ENCODE measurements at places on chromosomes 3 and 15.

DNA sequence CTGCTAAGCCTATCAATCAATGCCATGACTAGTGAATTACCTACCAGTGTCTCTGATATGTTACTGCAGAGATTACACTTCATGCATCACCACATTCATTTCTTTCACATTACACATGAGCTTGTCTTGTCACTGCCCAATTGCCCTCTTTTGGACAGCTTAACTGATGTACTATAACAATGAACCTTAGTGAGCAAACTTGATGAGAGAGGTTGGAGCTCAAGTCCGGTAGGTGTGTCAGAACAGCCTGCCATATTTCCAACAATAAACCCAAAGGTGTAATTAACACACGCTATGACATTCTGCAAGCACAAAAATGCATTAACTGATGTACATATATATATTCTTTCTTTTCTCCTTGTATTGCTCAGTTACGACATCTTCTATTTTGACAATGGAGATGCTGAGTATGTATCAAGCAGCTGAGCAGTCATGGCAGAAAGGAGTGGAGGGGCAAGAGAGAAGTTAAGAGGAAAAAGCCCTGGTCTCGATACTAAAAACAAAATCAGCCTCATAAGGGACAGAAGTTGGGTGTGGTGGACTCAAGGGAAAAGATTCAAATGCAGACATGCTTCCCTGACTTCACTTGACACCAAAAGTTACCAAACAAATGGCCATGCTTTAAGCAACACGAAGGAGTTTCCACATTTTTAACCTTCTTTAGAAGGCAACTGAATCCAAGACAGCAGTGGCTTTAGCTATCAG, 538.2 kb downstream of the FOXP1 start:
- no peak for DNase-seq

DNA sequence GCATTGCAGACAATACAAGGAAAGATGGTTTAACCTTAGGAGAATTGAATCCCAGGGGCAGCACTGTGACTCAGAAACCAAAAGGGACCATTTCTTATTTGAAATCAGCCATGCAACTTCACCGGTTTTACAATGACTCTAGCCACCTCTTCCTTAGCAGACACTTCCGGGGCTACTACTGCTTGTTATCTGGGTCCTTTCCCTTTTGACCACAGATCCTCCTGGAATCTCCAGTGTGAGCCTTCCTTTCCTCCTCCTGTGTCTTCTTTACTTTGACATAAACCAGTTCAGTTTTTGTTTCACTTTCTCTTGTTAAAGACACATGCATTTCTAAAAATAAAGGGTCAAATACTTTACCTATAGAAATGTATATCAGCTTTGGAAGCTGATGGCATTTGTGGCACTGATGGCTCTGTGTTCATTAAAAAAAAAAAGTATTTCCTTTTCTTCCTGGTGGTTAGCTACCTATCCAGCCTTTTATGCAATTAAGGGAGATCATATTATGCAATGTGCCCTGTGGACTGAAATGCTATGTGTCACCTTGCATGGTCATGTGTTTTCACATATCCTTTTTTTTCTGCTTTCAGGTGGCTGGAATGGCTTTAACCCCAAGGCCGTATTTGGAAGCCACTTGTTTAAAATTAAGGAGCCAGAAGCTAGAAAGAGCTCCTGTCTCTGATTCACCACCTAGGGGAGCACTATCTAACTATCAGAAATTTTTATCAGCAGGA, 296.2 kb downstream of the CHL1 start:
- no peak for DNase-seq

DNA sequence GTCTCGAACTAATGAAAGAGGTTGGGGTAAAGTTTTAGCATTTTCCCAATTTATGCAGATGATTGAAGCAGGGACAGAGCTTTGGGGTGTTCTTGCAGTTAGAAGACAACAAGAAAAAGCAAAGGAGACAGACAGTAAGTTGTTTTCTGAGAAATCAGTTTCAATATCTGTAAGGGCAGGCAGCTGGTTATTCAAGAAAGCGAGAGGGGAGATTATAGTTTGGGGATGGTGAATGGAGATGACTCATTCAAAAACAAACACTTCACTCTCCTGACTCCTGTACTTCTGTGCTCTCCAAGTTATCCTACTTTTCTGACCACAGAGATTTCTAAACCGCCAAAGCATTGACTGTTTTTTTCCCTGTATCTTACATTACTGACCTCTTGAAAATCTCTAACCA, 352.0 kb downstream of the GAP43 start:
- peak; percentile 78 for DNase-seq

GRCh38 chr3:4972652-4973643, 6.3 kb upstream of the BHLHE40 start:
- no peak for DNase-seq

DNA sequence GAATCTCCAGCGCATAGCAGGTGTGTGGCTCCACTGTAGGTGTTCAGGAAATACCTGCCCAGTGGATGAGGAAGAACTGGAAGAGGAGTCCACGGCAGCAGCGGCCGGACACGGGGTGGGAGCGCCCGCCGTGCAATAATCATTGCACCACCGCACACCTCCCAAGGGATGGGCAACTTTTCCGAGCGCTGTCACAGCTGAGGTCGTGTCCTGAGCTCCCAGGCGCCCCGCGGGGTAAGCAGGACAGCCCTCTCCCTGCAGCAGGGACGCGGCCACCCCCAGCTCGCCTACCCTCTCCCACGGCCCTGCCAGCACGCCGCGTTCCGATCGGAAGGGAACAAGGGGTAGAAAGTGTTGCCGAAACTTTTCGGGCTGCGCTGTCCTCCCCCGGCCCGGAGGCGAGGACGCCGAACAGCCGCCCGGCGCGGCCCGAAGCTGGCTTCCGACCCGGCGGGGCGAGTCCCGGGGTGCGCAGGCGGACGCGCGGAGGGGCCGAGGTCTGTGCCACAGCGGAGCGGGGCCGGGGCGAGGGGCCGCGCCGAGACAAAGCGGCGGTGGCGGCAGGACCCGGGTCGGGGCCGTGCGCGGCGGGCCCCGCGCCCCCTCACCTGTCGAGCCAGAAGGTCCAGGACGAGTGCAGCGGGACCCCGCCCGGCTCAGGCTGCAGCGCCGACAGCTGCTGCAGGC, 475 bp downstream of the EIF4E3 start:
- no peak for DNase-seq

DNA sequence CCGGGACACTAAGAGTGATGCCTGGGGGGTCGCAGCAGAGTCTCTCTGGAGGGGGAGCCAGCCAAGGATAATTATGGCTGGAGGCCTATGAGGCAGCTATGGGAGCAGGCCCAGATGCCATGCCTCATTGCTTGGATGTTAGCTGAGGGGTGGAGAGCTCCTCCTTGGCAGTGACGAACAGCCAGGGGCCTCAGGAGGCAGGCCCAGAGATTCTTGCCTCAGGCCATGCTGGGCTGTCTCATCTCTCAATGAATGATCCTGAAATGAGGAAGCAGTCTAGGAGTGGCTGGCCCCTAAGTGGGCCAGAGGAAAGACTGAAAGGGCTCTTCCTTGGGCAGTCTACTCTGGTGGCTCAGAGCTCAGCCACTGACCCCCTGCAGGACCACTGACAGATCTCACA, 21.3 kb downstream of the KIF9 start:
- no peak for DNase-seq

GRCh38 chr3:67635806-67636205, 18.6 kb downstream of the SUCLG2 start:
- DNase-seq = no peak

DNA sequence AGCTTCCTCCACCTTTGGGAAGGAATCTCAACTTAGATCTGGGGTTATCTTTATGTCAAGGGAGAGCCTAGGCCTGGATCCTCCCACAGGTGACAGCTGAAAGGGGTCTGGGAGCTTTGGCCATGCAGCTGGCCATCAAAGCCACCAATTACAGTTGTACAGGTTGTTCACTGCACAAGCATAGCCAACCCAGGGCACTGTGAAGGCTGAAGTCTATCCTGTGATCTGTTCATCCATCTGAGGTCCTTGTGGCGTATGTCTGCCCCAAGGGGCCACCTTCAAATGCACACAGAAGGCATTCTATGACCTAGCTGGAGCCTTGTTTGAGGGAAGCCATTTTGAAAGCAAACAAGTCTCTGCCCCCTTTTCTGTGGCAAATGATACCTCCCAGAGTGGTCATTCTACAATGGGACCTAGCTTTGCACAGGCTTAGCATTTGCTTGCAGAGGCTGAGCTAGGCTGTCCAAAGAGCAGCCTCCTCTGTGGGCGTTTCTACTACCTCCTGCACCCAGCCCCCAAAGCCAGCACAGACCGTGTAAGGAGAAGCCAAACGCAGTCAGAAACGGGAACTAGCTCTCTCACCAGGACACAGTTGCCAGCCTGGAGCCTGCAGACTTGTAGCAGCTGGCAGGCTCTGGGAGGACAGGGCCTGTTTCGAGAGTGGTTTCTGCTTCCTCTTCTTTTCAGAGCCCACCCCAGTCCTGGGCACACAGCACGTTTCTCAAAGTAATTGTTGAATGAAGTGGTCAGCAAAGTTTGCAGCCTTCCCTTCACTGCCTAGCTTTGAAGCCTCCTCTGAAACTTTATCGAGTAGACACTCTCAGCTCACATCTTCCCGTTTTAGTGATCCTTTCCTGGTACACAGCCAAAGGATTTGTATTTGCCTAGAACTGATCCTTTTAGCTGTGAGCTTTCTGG, 157.3 kb upstream of the SMAD3 start:
- DNase-seq = peak; percentile 43

- DNase-seq = no peak
Measured at GRCh38 chr15:42042602-42043400, 22.0 kb upstream of the PLA2G4E start.

- no peak for DNase-seq
Measured at GRCh38 chr3:30612437-30613132, 6.2 kb downstream of the TGFBR2 start.

GRCh38 chr15:65399001-65399706, 21.4 kb upstream of the IGDCC3 start:
- no peak for DNase-seq

- no peak for DNase-seq
Measured at GRCh38 chr3:129764090-129764489, 129.4 kb downstream of the TMCC1 start.

DNA sequence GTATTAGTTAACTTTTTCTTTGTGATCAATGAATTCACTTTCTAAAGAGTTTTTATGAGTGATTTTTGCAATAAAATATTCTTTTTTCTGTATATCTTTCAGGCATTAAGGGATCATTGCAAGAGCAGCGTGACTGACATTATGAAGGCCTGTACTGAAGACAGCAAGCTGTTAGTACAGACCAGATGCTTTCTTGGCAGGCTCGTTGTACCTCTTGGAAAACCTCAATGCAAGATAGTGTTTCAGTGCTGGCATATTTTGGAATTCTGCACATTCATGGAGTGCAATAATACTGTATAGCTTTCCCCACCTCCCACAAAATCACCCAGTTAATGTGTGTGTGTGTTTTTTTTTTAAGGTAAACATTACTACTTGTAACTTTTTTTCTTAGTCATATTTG, 24.4 kb downstream of the SELENOT start:
- peak; percentile 9 for DNase-seq

- no peak for DNase-seq
Measured at GRCh38 chr3:27324686-27325085, 44.5 kb downstream of the NEK10 start.

- DNase-seq = no peak
Measured at GRCh38 chr3:32460031-32460749, 42.5 kb downstream of the CMTM6 start.

DNA sequence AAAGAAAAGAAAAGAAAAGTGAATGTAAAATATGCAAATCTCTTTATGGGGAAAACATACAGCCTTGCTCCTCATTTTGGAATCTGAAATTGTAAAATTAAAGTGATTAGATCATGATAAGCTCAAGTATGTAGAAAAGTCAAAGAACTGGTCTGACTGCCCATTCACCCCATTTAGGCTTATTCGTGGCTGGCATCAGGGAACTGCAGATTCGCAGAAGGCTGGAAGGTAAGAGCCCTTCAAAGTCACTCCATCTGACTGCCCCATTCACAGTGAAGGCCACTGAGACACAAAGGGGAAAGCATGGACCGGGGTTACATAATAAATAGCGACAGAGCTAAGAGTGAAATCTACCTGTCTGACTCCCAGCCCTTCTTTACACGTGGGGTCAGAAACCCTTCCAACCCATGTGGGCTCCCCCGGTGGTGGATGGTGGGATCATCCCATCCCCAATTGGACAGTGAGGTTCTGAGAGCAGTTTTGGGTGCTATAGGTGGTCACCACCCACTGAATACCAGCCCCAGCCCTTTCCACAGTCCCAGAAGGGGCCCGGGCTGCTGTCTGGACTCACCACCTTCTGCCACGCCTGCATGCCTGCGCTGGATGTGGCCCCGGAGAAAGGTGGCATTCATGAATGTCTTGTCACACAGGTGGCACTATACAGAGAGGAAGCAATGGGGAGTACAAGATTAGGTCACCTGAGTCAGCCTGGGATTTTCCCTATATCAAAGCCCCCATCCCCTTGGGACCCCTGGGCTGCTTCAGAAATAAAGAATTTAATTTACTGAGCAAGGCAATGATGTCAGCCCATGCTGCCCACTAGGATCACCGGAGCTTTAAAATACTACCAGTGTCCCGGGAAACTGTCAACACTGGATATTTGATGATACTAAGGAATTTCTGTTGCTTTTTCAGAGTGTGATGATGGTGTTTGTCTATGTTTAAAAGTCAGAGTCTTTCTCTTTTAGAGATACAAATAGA, 17.9 kb downstream of the DZIP1L start:
- no peak for DNase-seq

- DNase-seq = no peak
Measured at GRCh38 chr15:45185069-45185779, 2.5 kb downstream of the SHF start.

GRCh38 chr15:31488437-31489204, 162.0 kb downstream of the KLF13 start:
- DNase-seq = peak; percentile 85

- no peak for DNase-seq
Measured at GRCh38 chr15:80172401-80172800, 19.6 kb downstream of the FAH start.

GRCh38 chr3:49638445-49638844, 35.7 kb upstream of the APEH start:
- peak; percentile 54 for DNase-seq

GRCh38 chr15:41494922-41495735, 1.5 kb downstream of the ITPKA start:
- no peak for DNase-seq

DNA sequence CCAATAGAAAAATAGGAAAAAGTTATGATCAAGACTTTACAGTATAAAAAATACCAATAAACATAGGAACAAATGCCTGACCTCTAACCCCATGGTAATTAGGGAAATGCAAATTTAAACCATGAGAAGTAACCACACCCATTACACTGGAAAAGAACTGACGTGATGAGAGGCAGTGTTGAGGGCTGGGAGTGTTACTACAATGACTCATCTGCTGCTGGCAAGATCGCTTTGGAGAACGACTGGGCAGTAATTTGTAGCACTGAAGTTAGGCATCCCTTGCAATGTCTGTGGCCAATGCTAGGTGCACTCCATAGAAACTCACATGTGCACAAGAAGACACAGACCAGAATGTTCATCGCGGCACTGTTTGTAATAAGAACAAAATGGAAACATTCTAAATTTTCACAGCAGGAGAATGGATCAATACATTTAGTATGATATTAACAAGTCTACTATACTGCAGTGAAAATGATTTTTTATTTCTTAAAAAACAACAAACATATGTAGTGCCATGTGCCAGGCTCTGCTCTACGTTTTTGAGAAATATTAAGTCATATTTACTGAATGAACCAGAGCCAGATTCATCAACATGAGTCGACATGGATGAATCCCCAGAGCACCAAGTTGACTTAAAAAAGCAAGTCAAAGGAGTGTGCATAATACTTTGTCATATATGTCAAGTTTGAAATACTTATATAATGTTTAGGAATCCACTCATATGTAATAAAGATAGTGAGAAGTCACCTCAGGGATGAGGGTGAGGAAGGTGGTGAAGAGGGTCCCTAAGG, 37.6 kb upstream of the EPHB3 start:
- DNase-seq = peak; percentile 65

Measured in fibroblast of skin of abdomen (primary cell).